ENCODE measurements at places on chromosomes 1 and 21.

- DNase-seq, result no peak
Measured at GRCh38 chr1:158035976-158036583, 42.6 kb downstream of the KIRREL1 start.

DNA sequence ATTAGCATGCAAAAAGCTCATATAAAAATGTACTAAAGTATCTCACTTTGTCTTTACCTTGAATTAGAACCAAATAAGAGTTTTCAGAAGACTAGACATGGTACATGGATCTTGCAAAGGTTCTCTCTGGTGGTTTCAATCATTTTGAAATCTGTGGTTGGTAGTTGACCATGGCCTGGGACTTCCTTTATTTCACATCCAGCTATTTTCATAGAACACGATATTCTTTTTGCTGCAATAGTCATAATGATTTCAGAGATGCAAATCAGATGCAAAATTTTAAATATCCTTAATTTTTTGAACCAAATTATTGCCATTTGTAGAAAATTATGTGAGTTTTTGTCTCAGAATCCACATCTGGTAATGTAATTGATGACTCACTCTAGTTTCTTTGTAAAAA, 375.1 kb upstream of the ZP4 start:
- DNase-seq, result no peak

DNA sequence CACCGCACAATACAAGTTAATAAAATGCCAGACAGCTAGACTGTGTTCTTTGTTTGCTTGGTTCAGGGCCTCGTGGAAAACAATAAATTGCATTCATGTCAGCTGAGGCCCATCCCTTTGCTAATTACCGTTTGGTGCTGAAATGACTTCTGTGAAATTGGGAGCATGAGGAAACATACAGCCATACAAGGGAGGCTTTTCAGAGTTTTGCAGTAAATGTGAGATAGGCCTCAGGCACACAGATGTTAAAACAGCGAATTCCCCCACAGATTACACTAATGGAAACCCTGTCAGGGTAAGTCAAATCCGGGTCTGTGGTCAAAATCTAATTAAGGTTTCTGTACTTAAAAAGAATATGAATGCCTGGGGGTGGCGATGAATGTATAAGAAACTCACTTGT, 173.5 kb upstream of the LMO4 start:
- DNase-seq, result no peak

- DNase-seq, result no peak
Measured at GRCh38 chr21:44368711-44369446, 15.5 kb downstream of the TRPM2 start.

GRCh38 chr1:221530791-221531190, 211.1 kb downstream of the DUSP10 start:
- DNase-seq, result no peak

- no peak for DNase-seq
Measured at GRCh38 chr1:201090541-201090940, 21.7 kb downstream of the CACNA1S start.

DNA sequence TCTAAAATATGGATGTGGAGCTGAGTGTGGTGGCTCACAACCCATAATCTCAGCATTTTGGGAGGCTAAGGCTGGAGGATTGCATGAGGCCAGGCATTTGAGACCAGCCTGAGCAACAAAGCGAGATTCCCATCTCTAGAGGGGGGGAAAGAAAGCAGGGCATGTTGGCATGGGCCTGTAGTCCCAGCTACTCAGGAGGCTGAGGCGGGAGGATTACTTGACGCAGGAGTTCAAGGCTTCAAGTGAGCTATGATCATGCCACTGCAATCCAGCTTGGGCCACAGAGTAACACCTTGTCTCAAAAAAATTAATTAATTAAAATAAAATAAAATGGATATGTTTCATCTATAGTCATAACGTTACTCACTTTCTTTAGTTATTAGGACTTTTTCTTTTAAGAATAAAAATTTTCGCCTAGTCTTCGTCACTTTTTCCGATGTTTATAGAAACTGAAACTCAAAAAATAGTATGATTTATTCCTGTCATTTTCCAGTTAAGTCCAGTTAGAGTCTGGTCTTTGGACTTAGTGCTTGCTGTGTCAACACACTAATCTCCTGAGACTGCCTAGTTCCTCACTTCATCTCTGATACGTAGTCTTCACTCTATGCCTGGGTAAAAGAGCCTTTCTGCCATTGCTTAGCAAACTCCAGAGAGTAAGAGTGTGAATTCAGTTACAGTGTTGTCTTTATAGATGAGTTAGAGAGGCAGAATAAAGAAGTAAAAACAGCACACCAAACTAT, 28.0 kb downstream of the IARS2 start:
- DNase-seq, result no peak

GRCh38 chr1:235397733-235398132, 30.5 kb downstream of the TBCE start:
- DNase-seq, result no peak

DNA sequence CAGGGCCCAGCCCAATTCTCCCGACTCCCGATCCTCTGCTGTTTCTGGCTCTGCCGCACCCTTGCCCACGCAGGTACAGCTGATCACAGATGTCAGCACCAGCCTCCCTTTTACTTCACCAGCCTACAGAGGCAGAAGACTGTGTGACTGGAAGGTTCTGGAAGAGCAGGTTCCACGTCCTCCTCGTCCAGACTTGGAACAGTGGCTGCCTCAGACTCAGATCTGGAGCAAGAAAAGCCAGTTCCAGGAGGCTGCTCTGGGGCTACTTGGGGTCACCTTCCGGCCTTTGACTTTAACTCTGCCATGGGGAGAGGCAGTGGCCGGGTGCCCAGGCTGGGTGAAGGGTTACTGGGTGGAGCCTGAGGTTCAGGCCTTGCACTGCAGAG, 16.1 kb upstream of the KLHDC7A start:
- DNase-seq, result no peak

- DNase-seq, result no peak
Measured at GRCh38 chr1:151972542-151973248, 21.0 kb downstream of the S100A10 start.
